ENCODE measurements at places on chromosomes 7 and 10.

GRCh38 chr10:114357515-114357996, 46.7 kb downstream of the AFAP1L2 start:
- DNase-seq = no peak

- DNase-seq = no peak
These were observed 71.2 kb upstream of the TRIM24 start for GRCh38 chr7:138388673-138389491.

DNA sequence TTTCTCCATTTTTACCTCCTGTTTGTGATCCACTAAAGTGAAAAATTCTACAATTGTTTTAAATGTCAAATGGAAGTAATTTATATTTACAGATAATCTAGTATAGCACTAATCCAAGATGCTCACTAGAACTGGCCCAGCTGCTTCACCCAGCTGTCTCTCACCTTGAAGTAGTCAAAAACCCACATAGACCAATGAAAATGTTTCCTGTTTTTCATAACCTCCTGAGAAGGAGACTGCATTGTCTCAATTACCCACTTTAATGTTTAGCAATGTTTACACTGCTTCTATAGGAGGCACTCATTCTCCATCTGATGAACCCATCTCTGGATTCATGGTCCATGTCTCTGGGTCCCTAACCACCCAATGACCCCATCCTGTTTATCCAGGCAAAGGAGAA, 56.1 kb upstream of the ADO start:
- DNase-seq = no peak

DNA sequence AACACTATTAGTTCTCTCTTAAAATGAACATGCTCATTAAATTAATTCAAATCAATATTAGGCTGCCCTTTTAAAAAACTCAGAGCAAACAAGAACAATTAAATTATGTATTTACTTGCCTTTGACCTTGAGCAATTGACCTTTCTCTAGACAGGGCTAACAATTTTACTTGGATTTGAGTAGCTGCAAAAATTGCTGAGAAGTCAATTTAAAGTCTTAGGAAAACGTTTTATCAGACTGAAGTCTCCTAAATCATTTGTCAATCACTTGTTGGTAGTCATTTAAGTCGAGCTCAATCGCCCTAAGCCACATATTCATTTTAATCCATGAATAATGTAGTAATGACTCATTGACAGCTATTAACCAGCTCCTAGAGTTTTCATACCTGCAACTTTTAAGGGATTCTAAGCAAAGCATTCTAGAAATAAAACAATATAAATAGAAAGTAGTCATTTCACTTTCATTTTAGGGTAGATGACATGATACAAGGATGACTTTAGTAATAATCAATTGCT, 84.9 kb upstream of the SEC61G start:
- no peak for DNase-seq

GRCh38 chr7:74343281-74344131, 54.3 kb downstream of the CLIP2 start:
- DNase-seq = no peak

- peak; percentile 76 for DNase-seq
These were observed 62.0 kb downstream of the MYOF start for GRCh38 chr10:93420091-93420490.

DNA sequence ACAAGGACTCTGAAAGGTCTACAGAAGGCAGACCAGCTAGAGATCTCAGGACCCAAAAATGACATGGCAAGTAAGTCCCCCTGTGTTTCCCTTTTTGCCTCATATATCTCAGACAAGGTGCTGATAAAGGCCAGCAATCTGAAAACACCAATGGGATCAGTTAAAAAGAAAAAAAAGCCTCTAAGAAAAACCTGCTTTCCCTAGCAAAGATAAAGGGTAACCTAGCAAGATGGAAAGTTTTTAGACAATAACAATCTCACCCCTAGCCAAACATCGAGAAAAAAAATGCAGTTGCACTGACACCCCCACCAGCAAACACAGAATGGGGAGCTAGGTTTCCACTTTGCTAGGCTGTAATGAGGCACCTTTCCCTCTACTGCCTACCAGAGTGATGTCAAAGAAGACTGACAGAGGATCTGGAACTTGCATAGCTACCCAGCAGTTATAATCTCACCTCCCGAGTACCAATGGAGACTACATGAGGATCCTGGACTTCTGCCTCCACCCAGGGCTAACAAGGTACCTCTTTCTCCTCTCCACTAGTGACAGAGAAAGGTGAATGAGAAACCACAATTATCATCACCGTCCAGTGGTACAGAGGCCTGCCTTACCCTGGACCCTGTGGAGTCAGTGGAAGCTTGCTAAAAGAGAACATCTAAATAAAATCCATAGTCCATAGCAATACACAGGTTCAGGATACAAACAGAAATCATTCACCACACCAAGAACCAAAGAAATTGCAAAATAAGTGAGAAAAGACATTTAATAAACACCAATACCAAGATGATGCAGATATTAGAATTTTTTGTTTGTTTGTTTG, 240.8 kb downstream of the ARHGAP12 start:
- DNase-seq = no peak

GRCh38 chr7:83469076-83469475, 179.9 kb downstream of the SEMA3E start:
- DNase-seq = no peak

- no peak for DNase-seq
These were observed 32.9 kb upstream of the BPGM start for GRCh38 chr7:134613623-134614347.

DNA sequence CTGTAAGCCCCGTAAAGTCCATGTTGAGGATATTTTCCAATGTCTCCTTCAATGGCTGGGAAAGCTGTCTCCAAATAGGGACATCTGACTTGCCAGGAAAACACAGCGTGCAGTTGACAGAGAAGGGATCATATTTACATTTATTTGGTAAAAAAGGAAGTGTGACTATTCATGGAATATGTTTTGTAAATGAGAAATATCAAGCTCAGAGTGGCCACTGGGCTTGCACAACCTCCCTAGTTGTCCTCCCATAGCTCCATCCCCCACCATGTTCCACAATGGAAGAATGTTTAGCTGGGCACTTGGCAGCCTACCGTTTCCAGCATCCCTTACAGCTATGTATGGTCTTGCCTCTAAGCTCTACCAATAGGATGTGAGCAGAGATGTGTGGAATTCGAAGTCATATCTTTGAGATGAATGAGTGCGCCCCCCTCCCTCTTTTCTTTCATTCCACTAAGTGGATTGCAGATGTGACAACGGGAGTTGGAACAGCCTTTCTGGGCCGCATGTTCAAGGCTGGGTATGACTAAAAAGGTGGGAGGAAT, 306.6 kb upstream of the ZMIZ1 start:
- no peak for DNase-seq

GRCh38 chr10:59965899-59966650, 59.7 kb upstream of the CCDC6 start:
- DNase-seq = peak; percentile 61

DNA sequence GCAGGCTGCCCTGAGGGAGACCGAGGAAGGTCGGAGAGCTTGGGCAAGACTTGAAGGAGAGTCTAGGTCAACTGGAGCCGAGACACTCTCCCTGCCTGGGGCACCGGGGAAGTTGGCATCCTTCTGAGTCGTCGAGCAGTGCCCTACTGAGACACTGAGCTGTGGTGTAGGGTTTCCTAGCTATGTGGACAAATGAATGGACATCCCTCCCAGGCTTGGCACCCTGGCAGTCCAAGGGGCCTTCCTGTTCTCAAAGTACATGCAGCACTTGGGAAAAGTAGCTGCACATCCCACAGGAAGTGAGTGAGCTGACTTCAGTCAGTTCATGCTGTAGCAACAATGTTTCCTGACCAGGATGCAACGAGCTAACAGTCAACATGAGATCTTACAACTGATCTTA, 57.2 kb upstream of the INPP5A start:
- DNase-seq = no peak

DNA sequence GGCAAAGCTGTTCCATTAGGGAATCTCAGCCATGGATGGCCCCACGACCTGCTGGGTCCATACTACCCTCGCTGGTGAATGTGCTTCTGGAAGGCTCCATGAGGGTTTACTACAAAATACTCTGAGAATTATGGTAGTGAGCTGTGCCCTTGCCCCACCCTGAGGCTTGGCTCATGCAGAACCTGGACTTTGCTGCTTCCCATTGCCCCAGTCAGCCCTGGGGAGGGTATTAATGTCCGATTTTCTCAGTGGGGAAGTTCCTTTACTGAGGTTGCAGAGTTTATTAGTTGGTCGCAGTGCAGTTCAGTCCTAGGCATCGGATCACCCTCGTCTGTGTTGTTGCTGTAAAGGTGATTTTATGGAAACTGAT, 310.1 kb downstream of the WDR37 start:
- no peak for DNase-seq

DNA sequence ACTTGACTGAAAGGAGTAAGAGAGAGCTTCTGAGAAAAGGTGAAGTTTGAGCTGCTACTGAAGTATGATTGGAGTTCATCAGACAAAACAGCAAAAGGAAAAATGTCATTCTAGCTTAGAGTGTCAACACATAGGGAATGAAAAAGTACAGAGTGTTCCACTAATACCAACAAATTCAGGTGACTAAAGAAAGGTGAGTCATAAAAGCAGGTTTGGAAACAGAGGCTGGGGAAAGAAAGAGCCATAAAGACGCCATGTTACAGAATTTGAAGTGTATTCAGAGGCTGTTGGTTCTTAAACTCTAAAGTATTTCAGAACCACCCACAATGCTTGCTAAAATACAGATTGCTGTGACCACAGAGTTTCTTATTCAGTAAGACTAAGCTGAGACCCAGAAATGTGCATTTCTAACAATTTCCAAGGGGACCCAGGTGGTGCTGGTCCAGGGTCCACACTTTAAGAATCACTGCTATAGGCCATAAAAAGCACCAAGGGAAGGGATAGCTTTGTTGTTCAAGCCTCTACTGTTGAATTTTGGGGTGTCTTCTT, 143.1 kb downstream of the ELAPOR2 start:
- DNase-seq = no peak

DNA sequence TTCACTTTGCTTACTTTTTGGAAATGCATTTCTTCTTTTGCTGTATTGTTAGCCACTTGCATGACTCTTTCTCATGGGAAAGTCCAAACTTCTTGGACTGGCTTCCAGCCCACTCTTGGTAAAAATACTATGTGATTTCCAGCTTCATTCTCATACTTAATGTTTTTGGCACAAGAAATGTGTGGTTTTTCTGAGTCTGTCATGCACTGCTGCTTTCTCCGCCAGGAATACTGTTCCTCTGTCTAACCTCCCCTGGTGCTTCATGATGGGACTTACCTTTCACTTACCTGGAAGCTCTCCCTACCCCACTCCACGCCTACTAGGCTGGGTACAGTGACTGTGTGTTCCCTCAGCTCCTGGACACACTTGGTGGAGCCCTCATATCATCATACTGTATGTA, 18.7 kb downstream of the MGAM2 start:
- DNase-seq = peak; percentile 31

DNA sequence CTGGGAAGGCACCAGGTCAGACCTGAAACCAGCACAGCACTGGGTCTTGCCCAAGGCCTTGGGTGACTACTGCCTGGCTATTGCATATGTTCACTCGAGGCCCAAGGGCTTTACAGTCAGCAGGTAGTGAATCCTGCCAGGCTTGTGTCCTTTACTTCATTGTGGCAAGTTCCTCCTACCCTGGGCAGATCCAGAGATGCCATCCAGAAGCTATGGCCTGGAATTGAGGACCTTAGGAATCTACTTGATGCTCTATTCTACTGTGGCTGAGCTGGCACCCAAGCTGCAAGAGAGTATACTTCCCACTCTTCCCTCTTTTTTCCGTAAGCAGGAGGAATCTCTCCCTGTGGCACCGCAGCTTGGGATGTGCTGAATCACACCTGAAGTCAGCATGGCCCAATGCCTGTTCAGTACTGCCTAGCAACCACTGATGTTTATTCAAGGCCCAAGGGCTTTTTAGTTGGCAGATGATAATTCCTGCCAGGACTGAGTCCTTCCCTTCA, 246.7 kb upstream of the CTBP2 start:
- DNase-seq = no peak

DNA sequence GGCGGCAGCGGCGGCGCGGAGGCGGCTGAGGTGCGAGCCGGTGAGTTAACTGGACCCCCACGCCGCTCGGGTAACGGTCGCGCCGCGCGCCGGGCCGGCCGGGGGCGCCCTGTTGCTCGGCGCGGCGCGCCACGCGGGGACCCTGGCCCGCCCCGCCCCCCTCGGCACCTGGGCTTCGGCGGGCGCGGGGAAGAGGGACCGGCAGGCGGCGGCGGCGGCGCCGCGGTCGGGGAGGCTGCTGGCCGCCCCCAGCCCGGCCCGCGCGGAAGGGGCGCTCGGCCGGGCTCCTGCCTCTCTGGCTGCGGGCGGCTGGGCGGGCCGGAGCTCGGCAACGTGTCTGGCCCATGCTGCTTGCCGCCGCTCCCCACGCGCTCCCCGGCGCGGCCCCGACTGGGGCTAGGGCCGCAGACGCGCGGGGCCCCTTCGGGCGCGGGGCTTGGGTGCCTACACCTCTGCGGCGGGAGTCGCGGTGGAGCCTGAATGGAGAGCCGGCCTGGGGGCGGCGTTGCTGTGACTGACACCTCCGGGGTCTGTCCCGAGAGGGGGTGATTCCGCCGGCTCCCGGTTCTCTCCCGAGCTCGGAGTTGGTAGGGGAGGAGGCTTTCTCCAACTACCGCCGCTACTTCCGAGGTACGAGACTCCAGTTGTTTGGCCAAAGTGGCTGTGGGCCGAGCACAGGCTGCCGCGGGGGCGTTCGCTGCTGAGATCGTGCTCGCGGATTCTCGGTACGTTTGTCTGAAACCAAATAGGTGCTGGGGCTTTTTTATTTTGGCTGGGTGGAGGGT, 494 bp downstream of the PALS2 start:
- peak; percentile 83 for DNase-seq

- no peak for DNase-seq
These were observed 49.7 kb downstream of the RABGEF1 start for GRCh38 chr7:66790196-66790595.

GRCh38 chr7:141074162-141074991, 513 bp downstream of the TMEM178B start:
- DNase-seq = peak; percentile 84

DNA sequence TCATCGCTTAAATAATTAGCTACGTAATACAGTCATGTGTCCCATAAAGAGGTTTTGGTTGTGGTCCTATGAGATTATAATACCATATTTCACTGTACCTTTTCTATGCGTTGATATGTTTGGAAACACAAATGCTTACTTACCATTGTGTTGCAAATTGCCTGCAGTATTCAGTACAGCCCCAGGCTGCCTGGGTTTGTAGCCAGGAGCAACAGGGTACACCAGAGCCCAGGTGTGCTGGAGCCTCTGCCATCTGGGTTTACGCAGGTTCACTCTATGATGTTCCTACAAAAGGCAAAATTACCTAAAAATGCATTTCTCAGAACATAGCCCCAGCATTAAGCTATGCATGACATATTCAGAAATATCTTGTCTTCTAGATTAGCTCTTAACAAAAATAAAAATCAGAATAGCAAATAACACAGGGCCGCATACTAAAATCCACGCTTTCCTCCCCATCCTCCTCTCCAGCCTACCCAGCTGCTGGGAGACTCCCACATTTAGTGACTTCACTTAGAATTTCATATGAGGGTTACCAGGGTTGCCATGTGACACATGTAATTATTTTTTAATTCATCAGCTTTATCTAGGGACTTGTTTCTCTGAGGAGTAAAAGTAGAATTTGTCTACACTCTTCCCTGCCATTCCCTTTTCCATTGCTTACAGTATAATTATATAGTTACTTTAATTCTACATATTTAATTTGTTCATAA, 559.0 kb upstream of the ADARB2 start:
- no peak for DNase-seq

GRCh38 chr10:119703903-119704508, 21.8 kb upstream of the INPP5F start:
- no peak for DNase-seq

- DNase-seq = no peak
These were observed 1.0 kb upstream of the LRRTM3 start for GRCh38 chr10:66924674-66925345.

- DNase-seq = no peak
These were observed 393.8 kb downstream of the EXOC4 start for GRCh38 chr7:133646472-133647315.
